Fibroblast of gingiva (primary cell): ENCODE measurements at places on chromosomes 6 and 20.

DNA sequence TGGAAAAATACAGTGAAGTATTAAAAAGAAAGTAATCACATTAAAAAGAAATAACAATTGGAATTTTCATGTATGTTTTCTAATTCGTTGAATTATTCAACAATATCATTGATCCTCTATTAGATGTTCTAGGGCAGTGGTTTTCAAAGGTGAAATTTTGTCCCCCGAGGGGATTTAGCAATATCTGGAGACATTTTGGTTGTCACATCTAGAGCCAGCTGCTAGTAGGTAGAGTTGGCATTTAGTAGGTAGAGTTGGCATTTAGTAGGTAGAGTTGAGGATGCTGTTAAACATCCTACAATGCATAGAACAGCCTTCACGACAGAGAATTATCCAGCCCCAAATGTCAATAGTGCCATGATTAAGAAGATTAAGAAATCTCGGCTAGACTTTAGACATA is 173.7 kb downstream of the BCAS1 start:
- no peak for DNase-seq

DNA sequence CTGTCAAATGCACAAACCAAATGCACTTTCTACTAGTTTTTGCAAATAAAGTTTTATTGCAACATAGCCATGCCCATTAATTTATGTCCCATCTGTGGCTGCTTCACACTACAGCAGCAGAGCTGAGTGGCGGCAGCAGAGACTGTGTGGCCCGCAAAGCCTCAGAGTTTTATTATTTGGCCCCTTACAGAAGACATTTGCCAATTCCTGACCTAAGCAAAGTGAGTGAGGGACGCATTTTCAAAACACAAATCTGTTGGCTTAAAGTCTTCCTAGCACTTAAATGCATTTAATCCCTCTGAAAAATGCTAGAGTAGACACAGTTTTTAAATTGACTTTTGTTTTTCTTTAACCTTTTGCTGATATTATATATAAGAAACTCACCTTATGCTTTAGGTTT is 126.4 kb downstream of the PHACTR3 start:
- DNase-seq, result no peak

- DNase-seq, result no peak
These were observed 13.9 kb downstream of the SUMO4 start for GRCh38 chr6:149414009-149414408.

DNA sequence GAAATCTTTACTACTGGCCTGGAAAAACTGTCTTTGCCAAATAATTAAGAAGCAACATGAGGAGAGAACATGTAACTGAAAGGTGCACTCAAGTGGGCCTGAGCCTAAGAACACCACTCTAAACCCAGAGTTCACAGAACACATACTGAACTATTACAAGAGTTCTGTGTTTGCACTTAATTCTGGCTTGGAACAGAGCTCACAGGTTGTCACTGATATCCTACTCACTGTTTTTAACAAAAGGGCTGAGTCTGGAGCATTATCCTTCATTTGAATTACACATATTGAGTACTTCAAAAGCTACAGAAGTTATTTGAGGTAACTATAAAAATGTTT is 164.7 kb downstream of the OGFRL1 start:
- DNase-seq, result no peak

- peak; percentile 54 for DNase-seq
These were observed 133.7 kb upstream of the AGPAT4 start for GRCh38 chr6:161407581-161407980.
